ENCODE measurements at places on chromosomes 11 and 22. TPM values are rescaled to one million over a fixed set of nuclear protein-coding genes. Genes with fewer than 3 reads are reported as not detected.

The ST14 gene
- not detected for total RNA-seq

The TSPAN18 gene
- total RNA-seq: 25.3 TPM

The GRAP2 gene
- not detected for total RNA-seq

The TAGLN gene
- total RNA-seq: 9.2 TPM

The C11orf87 gene
- total RNA-seq: not detected

The BRD1 gene
- 15.3 TPM for total RNA-seq

The TRPM5 gene
- total RNA-seq: not detected

The KRTAP5-1 gene
- not detected for total RNA-seq

The HSPB2 gene
- total RNA-seq: not detected

The SMDT1 gene
- total RNA-seq: 8.1 TPM

The ZP1 gene
- total RNA-seq: not detected

The OR4D6 gene
- not detected for total RNA-seq

The PHOX2A gene
- total RNA-seq: not detected

The OTUB1 gene
- total RNA-seq: 46.2 TPM

The DRD4 gene
- total RNA-seq: not detected

The ZNF70 gene
- total RNA-seq: 1.3 TPM

The CENATAC gene
- 8.5 TPM for total RNA-seq

The SYTL2 gene
- 0.20 TPM for total RNA-seq

The PHETA2 gene
- total RNA-seq: 17.0 TPM

The CRACR2B gene
- total RNA-seq: 11.6 TPM

The GPR83 gene
- not detected for total RNA-seq

The ANKK1 gene
- not detected for total RNA-seq

The TBC1D22A gene
- 12.9 TPM for total RNA-seq

The OR51B4 gene
- total RNA-seq: not detected

The RFPL2 gene
- not detected for total RNA-seq

The SMIM35 gene
- not detected for total RNA-seq

The APOBEC3F gene
- 4.4 TPM for total RNA-seq

The RIBC2 gene
- 0.22 TPM for total RNA-seq

The LRP4 gene
- total RNA-seq: 0.40 TPM

The OR11H1 gene
- not detected for total RNA-seq

The IL10RA gene
- not detected for total RNA-seq

The AMPD3 gene
- 6.5 TPM for total RNA-seq

The ZBTB16 gene
- total RNA-seq: 22.0 TPM

The DBX1 gene
- not detected for total RNA-seq

The RAB39A gene
- total RNA-seq: not detected

The RHBDD3 gene
- 14.1 TPM for total RNA-seq

The DCHS1 gene
- total RNA-seq: 46.2 TPM

The SAA4 gene
- not detected for total RNA-seq

The OR10A2 gene
- total RNA-seq: not detected

The SNAP29 gene
- total RNA-seq: 5.2 TPM

The ASCL2 gene
- total RNA-seq: not detected

The KRTAP5-9 gene
- total RNA-seq: not detected

The IRAG1 gene
- 0.79 TPM for total RNA-seq
